ENCODE measurements at places on chromosomes 11 and 22.
A peak's percentile ranks its signal among the peaks of the same experiment; 100 is the strongest.

DNA sequence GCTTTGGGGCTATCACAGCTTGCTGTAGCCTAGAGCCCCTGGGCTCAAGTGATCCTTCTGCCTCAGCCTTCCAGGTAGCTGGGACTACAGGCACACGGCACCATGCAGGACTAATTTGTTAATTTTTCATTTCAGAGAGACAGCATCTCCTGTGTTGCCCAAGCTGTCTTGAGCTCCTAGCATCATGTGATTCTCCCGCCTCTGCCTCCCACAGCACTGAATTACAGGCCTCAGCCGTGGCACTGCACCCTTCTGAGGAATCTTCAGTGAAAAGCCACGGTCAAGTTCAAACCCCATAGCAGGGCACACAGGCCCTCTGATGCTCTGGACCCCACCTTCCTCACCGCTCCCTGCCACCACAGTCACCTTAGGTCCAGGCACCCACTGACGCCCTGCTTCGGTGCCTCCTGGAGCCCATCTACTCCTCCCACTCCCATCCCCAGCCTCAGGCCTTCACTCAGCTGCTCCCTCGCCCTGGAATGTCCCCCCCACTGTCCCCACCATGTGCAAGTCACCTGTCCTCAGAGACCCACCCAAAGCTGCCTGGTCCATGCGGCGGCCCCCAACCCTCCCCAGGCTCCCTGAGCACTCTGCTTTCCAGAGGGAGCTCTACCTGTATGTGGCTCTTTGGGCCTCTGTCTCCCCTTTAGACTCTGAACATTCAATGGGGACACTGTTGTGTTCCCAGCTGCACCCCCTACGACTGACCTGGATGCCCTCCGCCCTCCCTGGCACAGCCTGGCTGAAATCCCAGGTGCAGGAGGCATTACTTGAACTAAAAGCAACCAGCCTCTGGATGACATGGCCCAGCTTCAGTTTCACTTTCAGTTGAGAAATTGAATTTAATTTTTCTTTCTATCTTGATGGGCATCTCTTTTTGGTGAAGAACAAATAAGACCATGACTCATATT, 1.6 kb downstream of the APOL2 start:
- DNase-seq, result no peak

DNA sequence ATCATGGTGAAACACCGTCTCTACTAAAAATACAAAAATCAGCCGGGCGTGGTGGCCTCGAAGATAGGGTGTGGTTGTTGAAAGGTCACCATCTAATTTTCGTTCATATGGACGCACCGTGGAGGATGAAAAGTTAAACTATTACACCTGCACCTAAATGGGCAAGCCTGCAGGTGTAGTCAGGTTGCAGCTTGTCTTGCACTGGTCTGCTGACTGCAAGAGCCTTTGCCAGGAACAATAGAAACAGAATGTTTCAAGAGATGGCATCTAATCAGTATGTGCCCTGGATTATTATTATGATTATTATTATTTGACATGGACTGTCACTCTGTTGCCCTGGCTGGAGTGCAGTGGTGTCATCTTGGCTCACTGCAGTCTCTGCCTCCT, 908 bp downstream of the NADSYN1 start:
- no peak for DNase-seq

GRCh38 chr11:57279116-57279515, 42.1 kb upstream of the APLNR start:
- DNase-seq, result no peak

- no peak for DNase-seq
Observed at GRCh38 chr11:96293109-96293508, 49.9 kb downstream of the MAML2 start.

DNA sequence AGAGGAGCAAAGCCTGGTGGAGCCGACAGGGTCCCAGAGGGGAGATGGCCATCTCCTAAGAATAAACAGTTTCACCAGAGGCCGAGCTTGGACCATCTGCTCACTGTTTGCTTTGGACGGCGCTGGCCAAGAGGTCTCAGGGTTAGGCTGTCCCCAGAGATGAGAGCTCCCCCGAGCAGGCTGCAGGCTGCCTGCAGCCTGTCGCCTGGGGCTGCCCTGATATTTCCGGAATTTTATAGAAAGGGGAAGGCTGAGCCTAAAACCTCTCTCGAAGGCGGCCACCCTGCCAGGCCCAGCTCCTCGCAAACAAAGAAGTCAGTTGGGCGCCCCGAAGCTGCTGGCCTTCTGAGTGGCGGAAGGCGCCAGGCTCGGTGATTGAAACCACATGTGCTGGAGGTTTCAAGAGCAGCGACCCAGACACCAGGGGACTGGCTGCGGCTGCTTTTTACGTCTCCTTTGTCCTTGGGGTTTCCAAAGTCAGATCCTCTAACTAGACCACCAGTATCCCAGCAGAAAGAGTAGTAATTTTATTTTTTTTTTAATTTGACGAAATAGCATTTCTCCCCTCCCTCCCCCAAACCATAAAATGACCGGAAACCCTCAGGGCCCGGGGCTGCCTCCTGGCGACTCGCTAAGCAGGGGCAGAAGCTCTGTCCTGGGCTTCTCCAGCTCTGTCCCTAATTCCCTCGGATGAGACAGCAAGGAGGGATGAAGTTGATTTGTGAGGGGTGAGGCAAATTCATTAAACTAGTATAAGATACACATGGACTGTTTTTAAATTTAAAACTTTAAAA, 57.4 kb downstream of the CLMP start:
- peak; percentile 70 for DNase-seq

DNA sequence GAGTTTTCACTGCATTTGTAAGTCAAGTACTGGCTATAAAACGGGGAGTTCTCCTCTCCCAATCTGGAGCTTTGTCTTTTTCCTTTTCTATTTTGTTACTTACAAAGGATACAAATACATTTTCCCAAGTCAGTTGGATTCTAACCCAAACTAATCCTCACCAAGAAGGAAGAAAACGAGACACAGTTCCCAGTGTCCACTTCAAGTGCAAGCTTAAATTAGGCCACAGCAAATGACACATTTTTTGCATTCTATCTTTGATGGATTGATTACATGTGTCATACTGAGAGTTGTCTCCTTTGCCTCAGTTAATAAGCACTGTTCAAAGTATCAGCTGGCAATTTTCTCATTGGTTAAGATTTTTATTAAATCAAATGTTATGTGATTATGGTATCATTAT, 296.7 kb upstream of the ANO5 start:
- no peak for DNase-seq

GRCh38 chr11:76243193-76243956, 37.1 kb upstream of the WNT11 start:
- peak; percentile 52 for DNase-seq

GRCh38 chr11:47918882-47919495, 61.4 kb upstream of the PTPRJ start:
- no peak for DNase-seq

DNA sequence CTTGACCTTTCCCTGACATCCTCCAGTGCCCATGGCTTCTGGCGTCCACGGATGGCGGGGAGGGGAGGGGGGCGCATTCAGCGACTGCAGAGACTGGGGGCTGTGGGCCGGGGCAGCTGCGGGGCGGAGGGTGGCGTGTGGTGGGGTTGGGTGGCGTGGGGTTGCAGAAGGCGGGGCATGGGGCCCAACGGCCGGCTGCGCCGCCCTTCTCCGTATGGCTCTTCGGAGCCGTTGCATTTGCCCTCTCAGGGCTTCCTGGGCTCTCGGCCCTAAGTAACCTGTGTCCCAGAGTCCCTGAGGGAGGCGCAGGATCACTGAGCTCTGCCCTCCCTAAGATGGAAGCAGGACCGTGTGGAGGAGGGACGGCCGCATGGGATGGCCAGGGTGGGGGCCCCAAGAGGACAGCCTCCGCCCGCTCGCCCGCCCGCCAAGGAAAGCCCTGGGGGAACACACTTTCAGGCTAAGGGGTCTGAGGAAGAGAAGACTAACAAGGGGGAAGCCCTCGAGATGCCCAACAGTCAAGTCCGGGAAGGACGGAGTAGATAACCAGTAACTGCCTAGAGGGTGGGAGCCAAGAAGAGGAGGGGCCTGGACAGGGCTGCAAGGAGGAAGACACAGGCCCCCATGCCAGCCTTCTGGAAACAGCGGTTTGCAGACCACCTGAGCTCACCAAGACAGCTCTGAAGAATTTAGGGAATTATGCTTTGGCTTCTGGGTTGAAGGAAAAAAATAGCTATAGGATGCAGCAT, 9.2 kb upstream of the AIFM3 start:
- DNase-seq, result peak; percentile 55

- DNase-seq, result no peak
Observed at GRCh38 chr11:70541176-70541575, 142.8 kb downstream of the CTTN start.

All from nephron progenitor cell (in vitro differentiated cells).